ENCODE measurements at places on chromosomes 13 and 19.
A peak's percentile ranks its signal among the peaks of the same experiment; 100 is the strongest.

- DNase-seq, result no peak
Observed at GRCh38 chr19:44753932-44754749, 5.6 kb downstream of the BCL3 start.

DNA sequence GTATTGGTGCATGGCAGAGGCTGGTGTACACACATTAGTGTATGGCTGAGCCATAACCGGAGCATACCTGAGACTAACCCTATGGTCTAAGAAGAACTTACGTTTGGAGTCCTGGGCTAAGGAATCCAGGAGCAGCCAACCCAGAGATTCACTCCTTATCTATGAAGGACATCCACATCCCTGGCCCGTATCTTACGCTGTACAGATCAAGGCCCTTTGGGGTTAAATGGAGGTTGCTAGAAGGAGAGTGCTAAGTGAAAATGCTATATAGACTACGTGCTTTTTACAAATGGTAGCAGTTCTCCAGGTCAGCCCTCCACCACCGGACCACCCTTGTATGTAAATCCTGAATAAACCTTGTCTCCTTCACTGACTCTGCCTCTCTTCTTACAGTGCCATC lies 1.9 kb upstream of the SUGT1 start:
- DNase-seq, result no peak

- no peak for DNase-seq
Observed at GRCh38 chr19:12786141-12786870, 5.0 kb upstream of the JUNB start.

GRCh38 chr13:66225072-66225471 lies 1005.1 kb downstream of the PCDH9 start:
- DNase-seq, result no peak

- DNase-seq, result no peak
Observed at GRCh38 chr13:114035583-114036531, 62.0 kb upstream of the C13orf46 start.

DNA sequence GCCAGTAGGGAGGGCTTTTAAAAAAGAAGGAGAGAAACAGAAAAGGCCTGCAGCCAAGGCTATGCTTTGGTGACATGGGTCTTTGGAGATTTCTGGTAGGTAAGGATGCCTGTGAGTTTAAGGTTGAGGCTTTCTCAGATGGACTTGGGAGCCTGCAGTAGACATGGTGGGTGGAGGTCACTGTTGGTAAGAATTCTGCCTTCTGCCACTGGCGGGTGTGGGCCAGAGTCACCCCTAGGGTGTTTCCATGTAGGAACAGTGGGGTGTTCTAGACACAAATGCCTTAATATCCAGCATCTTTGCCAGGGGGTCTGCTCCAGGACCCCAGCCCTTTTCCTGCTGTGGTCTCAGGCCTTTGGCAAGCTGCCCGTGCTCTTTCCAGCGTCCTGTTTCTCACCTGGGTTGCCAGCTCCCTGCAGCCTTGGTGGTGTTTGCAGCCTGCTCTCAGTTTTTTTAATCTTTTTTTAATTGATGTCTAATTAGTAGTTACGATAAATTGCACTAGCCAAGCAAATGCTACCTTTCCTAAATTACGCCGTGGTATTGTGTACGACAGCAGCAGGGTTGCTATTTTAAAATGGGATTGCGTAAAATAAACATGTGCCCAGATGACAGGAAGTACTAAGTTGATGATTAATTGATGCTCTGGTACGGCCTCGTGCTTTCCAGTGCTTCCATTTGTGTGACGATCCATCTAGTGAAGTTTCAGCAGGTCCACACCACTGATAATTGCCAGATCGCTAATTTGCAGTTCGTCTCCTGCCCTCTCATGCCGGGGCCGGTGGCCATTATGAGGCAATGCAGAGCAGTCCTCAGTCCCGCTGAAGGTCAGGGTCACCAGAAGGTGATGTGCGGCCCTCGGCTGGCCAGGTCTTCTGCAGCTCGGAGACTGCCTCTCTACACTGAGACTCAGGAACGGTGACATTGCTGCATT lies 35.3 kb upstream of the NPAS1 start:
- DNase-seq, result peak; percentile 68

GRCh38 chr19:42594617-42595489 lies at the start of gene CEACAM8:
TSS of gene CEACAM8 (minus strand) at chr19:42594924. CDS start at chr19:42594828, 96 bp downstream.
- DNase-seq, result no peak

GRCh38 chr19:12932392-12933286 lies 872 bp downstream of the FARSA start:
- no peak for DNase-seq

DNA sequence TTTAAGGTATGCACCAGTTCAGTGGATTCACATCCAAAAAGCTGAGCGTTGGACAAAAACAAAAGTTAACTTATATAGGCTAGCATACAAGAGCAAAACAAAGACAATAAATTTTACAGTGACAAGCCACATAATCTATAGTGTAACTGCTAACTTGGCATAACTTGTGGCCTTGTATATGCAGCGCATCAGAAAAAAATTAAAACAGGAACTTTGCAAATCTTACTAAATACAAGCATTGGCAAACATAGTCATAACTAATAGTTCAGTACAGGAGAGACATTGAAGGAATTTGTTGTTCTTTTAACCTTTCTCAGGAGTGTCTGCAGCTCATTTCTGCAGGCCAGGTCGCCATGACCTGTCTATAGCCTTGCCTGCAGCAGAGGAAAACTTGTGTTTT lies 54.6 kb downstream of the OR10H4 start:
- DNase-seq, result no peak

DNA sequence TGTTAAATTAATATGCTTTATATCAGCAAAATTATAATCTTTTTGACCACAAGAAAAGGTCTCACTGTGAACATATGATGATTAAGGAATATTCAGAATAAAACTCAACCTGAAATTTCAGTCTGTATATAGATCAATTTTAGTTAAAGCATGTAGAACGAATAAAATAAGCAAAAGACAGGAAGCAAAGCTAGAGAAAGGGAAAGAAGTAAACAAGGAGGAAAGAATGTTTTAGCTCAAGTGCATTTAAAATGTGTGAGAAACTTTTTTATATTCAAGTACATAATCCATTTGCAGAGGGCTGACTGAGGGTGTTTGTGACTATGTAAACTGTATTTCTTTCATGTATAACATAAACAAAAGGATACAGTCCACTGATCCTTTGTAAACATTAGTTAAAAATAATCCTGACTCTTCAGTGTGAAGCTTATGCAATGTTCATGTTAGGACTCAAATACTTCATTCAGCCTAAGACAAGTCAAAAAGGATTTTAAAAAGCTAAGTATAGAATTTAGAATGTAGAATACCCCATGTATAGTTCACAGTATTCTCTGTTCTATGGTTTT lies 472.1 kb downstream of the DIAPH3 start:
- DNase-seq, result no peak

DNA sequence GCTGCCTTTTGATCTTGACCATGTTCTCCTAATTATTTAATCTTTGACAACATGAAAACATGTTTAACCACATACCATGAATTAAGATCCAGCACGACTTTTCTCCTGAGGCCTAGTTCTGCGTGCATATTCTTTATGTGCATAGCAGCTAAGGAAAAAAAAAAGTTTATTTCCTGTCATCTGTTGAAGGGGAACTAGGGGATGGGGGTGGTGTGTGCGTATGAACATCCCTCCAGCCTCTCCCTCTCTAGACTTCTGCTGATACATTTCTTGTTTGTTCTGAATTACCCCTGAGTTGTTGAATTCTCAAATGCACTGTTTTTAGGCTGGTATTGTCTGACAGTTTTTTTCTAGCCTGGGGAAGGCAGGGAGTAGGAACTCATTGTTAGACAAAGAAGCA lies 543.3 kb downstream of the FGF9 start:
- no peak for DNase-seq

- DNase-seq, result no peak
Observed at GRCh38 chr13:77820431-77821149, 98.0 kb downstream of the EDNRB start.

- DNase-seq, result no peak
Observed at GRCh38 chr19:15123031-15123890, 16.1 kb downstream of the SYDE1 start.

All from epithelial cell of proximal tubule (primary cell).